ENCODE measurements at places on chromosomes 12 and 14. TPM values are rescaled to one million over a fixed set of nuclear protein-coding genes. Genes with fewer than 3 reads are reported as not detected.

Gene CCDC177
- under 0.01 TPM for total RNA-seq

Gene ENDOU
- not detected for total RNA-seq

Gene CCDC38
- total RNA-seq: not detected

Gene KRT82
- total RNA-seq: not detected

Gene FICD
- total RNA-seq: 12.0 TPM

Gene NIN
- total RNA-seq: 28.6 TPM

Gene GALNT16
- total RNA-seq: 0.85 TPM

Gene RHEBL1
- total RNA-seq: not detected

Gene BAZ2A
- total RNA-seq: 12.4 TPM

Gene LTBR
- 71.6 TPM for total RNA-seq

Gene ETNK1
- total RNA-seq: 22.0 TPM

Gene PYGL
- total RNA-seq: 78.5 TPM

All from smooth muscle cell of bladder (primary cell).